ENCODE measurements at places on chromosomes 12 and 14.

- no peak for DNase-seq
These were observed 9.4 kb downstream of the ZBTB39 start for GRCh38 chr12:56996793-56997545.

GRCh38 chr12:49279706-49280159, 14.9 kb downstream of the TUBA1C start:
- DNase-seq, result no peak

DNA sequence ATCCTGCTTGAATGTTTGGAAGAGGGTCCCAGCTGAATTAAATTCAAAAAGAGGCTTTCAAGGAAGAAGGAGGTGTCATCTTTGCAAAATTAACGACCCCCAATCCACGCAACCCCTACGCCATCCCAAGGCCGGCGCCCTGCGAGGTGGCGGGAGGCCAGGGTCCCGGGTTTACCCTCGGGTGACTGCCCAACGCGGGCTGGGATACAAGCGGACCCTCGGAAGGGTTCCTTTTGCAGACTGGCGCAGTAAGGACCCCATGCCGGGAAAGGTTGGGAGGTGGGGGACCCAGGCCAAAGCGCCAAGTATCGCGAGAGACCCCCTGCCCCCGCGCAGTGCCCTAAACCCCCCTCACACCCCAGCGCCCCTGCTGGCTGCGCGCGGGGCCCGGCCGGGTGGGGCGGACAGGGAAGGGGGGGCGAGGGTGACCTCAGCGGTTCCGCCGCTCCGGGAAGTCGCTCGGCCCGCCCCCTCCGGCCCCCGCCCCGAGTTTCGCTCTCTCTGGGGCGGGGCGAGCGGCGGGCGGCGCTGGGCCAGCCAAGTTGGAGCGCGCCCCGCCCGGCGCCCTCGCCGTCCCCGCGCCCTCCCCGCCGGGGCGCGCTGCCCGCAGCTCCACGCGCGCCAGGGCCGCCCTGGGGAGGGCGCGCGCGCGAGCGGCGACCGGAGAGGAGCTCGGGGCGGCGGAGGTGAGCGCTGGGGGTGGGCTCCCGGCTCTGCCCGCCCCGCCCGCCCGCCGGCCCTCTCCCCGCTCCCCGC, 708 bp upstream of the ZBTB42 start:
- DNase-seq, result peak; percentile 90

DNA sequence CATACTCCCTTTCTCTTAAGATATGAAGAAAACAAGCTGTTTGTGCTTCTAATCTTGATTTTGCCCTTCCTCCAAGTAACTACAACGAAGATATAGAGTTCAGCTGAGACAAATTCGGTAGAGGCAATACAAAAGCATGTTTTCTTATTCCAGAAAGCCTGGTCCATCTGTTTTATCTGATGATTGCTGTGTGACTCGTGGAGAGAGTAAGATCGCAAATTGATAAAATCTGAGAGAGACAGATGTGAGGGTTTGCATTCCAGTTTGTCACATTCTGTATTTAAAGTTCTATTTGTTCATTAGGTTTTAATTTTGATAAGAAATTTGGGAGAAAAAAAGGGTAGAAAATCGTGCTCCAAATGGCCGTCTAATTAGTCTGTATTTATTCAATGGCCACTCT, 192.1 kb downstream of the CPNE8 start:
- DNase-seq, result no peak

GRCh38 chr14:75559451-75560222, 18.8 kb upstream of the FLVCR2 start:
- no peak for DNase-seq

All from CD4-positive, alpha-beta T cell treated with Interleukin-1 beta for 1 hour (primary cell).